ENCODE measurements at places on chromosomes 13 and 19. TPM values are rescaled to one million over a fixed set of nuclear protein-coding genes. Genes with fewer than 3 reads are reported as not detected.

DNA sequence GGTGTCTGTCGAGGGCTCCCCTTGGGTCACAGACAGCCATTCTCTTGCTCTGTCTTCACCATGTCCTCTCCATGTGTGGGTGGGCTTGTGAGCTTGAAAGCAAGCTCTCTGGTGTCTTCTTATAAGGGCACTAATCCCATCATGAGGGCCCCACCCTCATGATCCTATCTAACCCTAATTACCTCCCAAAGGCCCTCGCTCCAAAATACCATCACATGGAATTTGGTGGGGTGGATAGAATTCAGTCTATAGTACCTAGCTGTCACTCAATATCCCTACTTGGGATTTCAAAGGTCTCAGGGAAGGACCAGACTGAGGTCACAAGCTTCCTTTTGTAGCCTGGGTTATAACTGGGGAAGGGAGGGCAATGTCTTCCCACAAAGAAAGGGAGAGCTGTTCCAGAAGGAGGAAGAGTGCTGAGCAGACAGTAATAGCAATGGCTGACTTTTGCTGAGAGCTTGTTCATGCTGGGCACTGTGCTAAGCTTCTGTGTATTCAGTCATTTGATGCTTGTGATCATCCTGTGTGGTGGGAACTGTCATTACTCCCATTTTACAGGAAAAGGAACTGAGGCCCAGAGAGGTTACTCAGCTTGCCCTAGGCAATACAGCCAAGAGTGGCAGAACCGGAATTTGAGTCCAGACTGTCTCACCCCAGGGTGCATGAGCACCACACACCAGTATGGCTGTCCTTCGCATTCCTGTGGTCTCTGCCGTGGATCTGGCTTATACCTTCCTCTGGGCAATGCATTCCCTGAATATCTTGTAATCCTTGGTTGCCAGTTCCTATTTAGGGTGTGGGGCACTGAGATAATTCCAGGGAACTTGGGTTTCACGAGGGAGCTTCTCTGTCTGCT lies 8.2 kb downstream of the FXYD5 start:
- no peak for DNase-seq

DNA sequence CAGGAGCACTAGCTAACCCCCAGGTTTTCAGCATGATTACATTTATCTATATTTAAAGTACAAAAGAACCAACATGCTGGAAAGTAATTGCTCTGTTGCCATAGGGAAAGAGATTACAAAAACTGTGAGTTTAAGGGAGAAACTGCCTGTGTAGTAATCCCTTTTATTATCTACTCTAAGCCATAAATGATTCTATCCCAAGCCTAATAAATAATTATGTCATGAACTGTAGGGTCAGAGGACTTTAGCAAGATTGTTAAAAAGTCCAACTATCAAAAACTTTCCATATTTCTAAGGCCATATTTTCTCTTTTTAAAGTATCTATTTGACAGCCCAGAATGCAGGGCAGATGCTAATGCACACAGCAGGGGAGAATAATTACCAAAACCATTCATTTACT lies 573.8 kb upstream of the MIR17HG start:
- no peak for DNase-seq

DNA sequence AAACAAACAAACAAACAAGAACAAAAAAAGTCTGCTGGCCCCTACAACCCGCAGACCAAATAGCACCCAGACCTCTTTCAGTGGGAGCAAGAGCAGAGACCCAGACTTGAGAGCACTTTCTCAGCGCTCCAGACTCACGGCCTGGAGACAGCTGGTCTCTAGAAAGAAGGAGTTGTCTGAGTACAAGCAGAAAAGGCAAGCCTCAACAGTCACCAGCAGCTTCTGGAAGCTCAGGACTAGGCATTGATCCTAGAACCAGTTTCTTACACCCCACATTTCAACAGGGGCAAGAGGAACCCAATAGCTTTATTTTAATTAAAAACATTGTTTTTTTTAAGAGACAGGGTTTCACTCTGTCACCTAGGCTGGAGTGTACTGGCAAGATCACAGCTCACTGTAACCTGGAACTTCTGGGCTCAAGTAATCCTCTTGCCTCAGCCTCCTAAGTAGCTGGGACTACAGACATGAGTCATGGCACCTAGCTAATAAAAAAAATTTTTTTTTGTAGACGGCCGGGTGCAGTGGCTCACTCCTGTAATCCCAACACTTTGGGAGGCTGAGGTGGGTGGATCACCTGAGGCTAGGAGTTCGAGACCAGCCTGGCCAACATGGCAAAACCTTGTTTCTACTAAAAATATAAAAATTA lies 30.4 kb downstream of the RASL11A start:
- DNase-seq = no peak

DNA sequence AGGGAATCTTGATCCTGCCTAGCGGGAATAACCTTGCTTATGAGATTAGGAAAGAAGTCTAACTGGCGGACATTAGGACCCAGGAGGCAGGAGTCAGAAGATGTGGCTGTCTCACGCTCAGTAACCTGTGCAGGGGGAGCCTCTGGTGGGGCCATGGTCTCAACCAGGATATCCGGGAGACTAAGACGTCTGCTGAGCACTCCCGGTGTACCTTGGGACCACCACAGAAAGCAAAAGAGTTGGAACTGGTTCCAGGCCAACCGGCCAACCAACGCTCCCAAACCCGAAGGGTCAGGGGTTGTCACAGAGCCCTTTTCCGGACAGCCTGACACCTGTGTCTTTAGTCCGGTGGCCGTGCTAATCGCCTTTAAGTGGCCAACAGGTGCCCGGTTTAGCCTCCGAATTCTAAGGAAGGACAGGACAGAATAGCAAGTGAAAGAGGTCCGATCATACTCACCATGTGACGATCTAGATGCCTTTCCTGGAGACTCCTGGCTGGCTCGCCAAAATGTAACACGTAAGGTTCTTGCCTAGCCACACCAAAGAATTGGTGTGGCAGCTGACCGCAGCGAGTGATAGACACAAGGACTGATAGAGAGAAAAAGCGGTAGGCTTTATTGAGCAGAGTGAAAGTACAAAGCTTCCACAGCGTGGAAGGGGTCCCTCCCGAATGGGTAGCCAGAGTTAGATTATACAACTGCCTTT lies 103.9 kb upstream of the DIAPH3 start:
- DNase-seq = no peak

NFKBIB gene
- total RNA-seq = 185 TPM
